ENCODE measurements at places on chromosomes 5 and 9. TPM values are rescaled to one million over a fixed set of nuclear protein-coding genes. Genes with fewer than 3 reads are reported as not detected.

DNA sequence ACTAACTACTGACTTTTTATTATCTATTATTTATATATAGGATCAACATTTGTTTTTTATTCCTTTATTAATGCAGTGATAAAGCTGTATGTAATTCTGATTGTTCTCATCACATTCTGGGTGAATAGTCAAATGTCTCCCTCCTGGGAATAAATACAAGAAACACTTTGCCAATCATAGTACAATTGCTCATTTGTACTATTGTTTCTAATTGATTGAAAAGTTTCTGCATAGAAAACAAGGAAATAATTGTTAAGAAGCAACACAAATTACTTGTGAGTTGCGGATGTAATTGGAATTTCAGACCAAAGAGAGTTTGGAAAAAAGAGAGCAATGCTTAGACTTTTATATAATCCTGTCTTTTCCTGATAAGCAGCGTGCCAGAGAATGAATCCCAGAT lies 1013.9 kb downstream of the EFNA5 start:
- DNase-seq, result no peak

GRCh38 chr5:170614720-170615119 lies 110.9 kb downstream of the KCNIP1 start:
- DNase-seq, result no peak

DNA sequence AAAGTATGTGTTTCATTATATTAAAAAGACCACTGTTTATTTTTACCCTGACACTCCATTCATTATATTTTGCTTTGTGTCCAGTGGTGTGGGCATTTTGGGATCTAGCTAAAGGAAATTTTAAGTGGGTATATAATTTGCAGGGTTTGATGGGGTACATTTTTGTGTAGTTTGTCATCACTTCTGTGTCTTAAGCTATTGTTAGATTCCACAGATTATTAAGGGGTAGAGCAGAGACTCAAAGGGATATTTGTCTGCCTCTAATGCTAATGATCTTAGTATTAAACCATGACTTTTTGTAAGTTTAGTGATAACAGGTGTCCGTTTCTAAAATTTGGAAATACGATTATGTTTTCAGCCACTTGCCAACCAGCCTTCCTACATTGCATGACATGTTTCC lies 731.6 kb downstream of the BRINP1 start:
- DNase-seq, result no peak

DNA sequence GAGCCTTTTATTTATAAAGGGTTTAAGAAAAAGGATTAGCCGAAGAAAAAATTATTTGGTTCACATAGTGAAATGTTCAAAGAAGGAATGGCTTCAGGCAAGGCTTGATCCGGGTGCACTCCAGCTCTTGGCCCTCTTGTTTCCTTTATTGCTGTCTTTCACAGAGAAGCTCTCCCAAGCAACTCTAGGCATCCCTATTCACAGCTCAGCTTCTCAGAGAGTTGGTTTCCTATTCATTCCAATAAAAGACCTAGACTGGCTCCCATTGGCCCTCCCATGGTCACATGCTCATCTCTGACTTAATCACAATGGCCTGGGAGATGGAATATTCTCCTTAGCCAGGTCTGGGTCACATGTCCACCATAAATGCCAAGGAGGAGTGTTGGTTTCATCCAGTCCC lies 9.4 kb upstream of the FGFR4 start:
- no peak for DNase-seq

Gene TPPP
- 9.5 TPM for polyA plus RNA-seq
